ENCODE measurements at places on chromosomes 6 and 20.

DNA sequence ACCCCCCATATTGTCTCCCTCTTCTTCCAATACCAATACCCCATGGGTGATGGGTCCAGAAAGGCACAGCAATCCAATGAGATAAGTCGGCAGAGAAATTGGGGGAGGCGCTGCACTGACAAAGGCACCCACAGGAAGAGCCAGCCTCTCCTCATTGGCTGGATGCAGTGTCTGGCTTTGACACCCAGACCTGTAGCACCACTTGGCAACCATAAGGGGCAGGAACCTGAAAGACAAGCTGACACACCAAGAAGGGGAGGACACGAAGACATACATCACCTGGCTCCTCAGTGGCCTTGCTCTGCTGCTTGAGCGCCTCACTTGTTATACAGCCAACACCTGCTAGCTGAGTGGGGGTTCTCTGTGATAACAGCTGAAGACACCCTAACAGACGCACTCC lies 19.4 kb upstream of the SLC4A11 start:
- DNase-seq, result no peak

- no peak for DNase-seq
Observed at GRCh38 chr6:157813191-157813590, 9.9 kb upstream of the SNX9 start.

- no peak for DNase-seq
Observed at GRCh38 chr6:34497411-34497810, 31.5 kb downstream of the PACSIN1 start.

GRCh38 chr6:166872531-166873009 lies 83.8 kb downstream of the RNASET2 start:
- no peak for DNase-seq

GRCh38 chr6:157054531-157054979 lies 268.8 kb downstream of the TMEM242 start:
- DNase-seq, result no peak

- no peak for DNase-seq
Observed at GRCh38 chr20:60352017-60352416, 393.8 kb downstream of the CDH26 start.
